ENCODE measurements at places on chromosomes 13 and 19. TPM values are rescaled to one million over a fixed set of nuclear protein-coding genes. Genes with fewer than 3 reads are reported as not detected.

The LYPD5 gene
- total RNA-seq: 1.6 TPM

The LMO7 gene
- total RNA-seq: 124 TPM

The LSM14A gene
- total RNA-seq: 91.3 TPM

The CCDC70 gene
- total RNA-seq: not detected

The LILRB3 gene
- total RNA-seq: 3.1 TPM

The PEAK3 gene
- total RNA-seq: 1.0 TPM

The THAP8 gene
- total RNA-seq: 12.9 TPM

The ZNF586 gene
- 20.2 TPM for total RNA-seq

The ZNF888 gene
- total RNA-seq: 39.0 TPM

The EMC10 gene
- total RNA-seq: 182 TPM

The MEIOSIN gene
- not detected for total RNA-seq

The CCNA1 gene
- total RNA-seq: 5.6 TPM

The GFY gene
- not detected for total RNA-seq

The PTPRH gene
- 175 TPM for total RNA-seq

The KL gene
- total RNA-seq: 1.8 TPM

The NLRP4 gene
- not detected for total RNA-seq

The TRPC4 gene
- 11.3 TPM for total RNA-seq

The TEKTIP1 gene
- total RNA-seq: 10.3 TPM

The MICU2 gene
- total RNA-seq: 31.8 TPM

The BCAM gene
- total RNA-seq: 75.9 TPM

The ARRDC2 gene
- total RNA-seq: 53.9 TPM

The ZNF541 gene
- total RNA-seq: 1.2 TPM

The KCNN1 gene
- total RNA-seq: 1.6 TPM

The FCAR gene
- total RNA-seq: not detected

The METTL21C gene
- 0.52 TPM for total RNA-seq

The ZNF835 gene
- total RNA-seq: 6.5 TPM

The ELSPBP1 gene
- total RNA-seq: not detected

The KCNJ14 gene
- total RNA-seq: 1.0 TPM

The SOHLH2 gene
- total RNA-seq: 0.52 TPM

The SHISA7 gene
- total RNA-seq: not detected

The FOSB gene
- total RNA-seq: 7.2 TPM

Measured in mucosa of gallbladder (tissue), 1 donor.